ENCODE measurements at places on chromosomes 16 and 17. TPM values are rescaled to one million over a fixed set of nuclear protein-coding genes. Genes with fewer than 3 reads are reported as not detected.

DNA sequence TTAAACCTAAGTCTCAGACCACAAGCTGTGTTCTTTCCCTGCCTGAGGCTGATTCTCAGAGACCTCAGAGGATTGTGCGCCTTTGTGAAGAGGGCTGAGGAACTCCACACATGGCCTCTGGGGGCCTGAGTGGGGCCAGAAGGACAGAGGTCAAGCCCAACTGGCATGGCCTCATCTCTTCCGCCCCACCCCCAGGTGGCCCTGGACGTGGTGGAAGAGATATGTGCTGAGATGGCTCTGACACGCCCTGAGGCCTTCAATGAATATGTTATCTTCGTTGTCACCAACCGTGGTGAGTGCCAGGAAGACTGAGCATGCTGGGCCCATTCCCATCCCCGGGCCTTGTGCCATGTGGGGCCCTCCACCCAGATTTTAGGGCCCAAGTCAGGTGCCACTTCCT is 20.1 kb upstream of the ALKBH5 start:
- DNase-seq, result no peak

DNA sequence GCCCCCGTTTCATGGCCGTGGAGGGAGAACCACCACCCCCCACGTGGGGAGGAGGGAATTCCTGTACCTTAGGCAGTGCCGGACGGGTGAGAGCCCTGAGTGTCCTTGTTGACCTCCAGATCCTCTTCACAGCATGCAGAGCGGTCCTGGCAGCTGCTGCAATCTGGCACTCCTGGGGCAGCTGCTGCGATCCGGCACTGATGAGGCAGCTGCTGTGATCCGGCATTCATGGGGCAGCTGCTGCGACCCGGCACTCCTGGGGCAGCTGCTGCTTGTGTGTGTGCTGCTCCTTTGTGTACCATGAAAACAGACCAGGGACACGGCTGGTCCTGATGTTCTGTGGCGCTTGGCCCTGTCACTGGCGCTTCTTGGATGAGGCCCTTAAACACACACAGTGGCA is 12.8 kb downstream of the ZNF778 start:
- no peak for DNase-seq

DNA sequence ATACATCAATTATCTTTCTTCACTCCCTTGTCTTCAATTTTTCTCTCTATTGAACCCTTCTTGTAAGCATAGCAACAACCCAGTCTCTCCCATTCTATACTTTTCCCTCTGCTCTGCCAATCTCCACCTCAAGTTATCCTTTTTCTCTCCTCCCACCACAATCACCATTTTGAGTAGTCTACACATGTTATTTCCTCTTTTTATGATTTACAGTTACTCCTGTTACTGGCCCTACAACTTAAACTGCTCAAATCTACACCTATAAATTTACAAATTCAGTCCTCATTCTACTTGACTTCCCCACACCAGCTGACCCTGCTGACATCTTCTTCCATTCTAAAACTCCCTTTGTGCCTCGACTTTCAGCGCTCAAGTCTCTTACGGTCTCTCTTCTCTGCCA is 84.6 kb downstream of the SPAG9 start:
- DNase-seq, result no peak

- DNase-seq, result no peak
Measured at GRCh38 chr17:81516439-81516838, 3.8 kb upstream of the ACTG1 start.

DNA sequence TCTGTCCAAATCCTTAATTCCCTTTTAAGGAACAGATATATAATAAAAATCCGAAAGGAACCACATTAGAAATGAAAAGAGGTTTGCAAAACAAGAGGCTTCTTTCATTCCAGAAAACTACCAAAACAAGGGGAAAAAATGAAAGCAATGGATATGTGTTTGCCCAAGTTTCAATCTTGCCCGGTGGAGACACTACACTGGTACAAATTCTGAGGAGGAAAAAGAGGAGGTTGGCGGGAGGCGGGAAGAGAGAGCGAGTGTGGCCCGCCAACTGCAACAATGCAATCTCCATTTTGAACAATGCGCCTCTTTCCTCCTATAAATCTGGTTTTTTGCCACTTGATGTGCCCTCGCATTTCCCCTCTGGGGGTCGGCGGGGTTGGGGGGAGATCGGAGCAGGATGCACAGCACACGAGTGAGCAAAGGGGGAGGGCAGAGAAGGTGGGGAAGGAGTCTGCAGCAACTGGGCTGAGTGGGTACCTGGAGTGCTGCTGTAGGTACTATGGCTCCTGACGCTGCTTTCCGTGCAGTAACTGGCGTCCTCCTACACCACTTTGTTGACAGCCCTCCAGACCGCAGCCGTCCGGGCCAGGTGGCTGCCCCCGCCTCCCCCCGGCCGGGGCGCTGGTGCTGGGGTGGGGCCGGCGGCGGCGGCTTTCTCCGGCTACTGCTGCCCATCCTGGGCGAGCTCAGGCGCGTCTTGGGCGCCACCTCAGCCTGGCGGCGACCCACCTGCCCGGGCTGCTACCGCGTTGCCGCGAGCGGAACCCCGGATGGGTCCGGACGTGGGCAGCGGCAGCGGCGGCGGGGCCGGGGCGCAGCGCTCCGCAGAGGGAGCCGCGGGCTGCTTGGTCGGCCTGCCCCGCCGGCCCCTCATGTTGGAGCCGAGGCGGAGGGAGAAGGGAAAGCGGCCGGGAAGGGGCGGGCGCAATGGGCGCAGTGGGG is 93.8 kb upstream of the PLEKHM1 start:
- peak; percentile 38 for DNase-seq

DNA sequence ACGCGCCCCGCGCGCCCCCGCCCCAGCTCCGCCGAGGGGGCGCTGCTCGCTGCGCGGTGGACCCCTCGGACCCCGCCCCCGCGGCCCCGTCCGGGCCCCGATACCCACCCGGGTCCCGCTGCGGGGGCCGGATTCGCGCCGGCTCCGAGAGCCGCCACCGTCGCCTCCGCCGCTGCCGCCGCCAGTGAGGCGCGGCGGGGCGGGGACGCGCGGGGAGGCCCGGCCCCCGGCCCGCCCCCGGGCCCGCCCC is at the start of gene TBC1D16:
Gene TBC1D16, minus strand, starts transcription at position 186 of the 250 bp plus-strand sequence. CDS start 22,325 bp downstream, outside the sequence.
- no peak for DNase-seq

- DNase-seq, result no peak
Measured at GRCh38 chr16:29742683-29743275, 3.0 kb downstream of the C16orf54 start.

DNA sequence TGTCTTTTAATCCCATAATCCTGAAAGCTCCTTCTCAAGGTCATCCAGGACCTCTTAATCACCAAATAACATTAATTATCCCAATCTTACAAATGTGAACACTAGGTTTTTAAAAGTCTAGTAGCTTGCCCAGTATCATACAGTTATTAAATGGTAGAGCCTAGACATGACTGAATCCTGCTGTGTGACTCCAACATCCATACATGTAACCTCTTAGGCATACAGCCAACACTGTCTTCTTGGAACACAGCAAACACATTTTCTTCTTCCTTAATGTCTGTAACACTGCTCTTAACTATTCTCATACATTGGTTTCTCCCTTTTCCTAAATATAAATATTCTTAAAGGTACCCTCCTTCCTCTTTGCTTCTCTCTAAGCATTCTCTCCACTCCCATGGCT is 13.7 kb downstream of the BRIP1 start:
- DNase-seq, result no peak

GRCh38 chr17:11627301-11627940 is 29.2 kb downstream of the DNAH9 start:
- DNase-seq, result no peak

GRCh38 chr16:81449241-81449640 is 4.6 kb downstream of the CMIP start:
- DNase-seq, result no peak

- no peak for DNase-seq
Measured at GRCh38 chr17:76246080-76247066, 6.1 kb upstream of the RNF157 start.

GRCh38 chr17:17679748-17680147 is 1.5 kb upstream of the RAI1 start:
- DNase-seq, result no peak

GRCh38 chr17:77353684-77354419 is 213.1 kb downstream of the SEC14L1 start:
- DNase-seq, result peak; percentile 45

- DNase-seq, result no peak
Measured at GRCh38 chr16:10541366-10541765, 39.0 kb downstream of the EMP2 start.

DNA sequence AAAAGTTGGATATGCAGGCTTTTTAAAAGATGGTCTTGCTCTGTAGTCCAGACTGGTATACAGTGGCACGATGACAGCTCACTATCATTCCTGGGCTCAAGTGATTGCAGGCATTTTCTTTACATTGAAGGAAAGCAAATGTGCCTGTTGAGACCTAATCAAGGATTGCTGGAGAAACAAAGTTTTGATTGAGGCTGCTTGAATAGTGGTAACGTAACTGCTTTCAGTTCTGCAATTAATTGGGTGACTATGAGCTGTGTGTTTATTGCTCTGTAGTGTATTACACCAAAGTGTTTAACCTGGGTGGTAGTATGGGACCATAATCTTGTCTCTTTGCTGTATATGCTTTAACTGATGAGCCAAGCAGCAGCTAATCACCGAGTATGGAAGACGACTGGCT is 2.3 kb downstream of the UBB start:
- no peak for DNase-seq

DNA sequence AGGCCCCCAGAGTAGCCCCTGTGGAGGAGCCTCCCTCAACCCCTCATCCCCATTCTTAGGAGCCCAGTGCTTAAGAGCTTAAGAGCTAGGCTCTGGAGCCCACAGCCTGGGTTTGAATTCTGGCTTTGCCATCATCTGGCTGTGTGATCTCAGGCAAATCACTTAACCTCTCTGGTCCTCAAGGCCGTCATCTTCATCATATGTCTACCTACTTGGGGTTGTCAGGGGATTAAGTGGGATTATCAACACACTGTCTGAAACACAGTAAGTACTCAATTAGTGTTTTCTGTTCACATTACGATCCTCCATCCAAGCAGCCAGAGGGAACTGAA is 4.8 kb downstream of the SREBF1 start:
- DNase-seq, result no peak

- no peak for DNase-seq
Measured at GRCh38 chr17:81336296-81336929, 41.3 kb upstream of the SLC38A10 start.

RPL19 gene
- total RNA-seq, result 1,196 TPM

HS3ST3A1 gene
- total RNA-seq, result under 0.01 TPM

EFNB3 gene
- 0.22 TPM for total RNA-seq

ACSM2A gene
- under 0.01 TPM for total RNA-seq

Measured in lung microvascular endothelial cell (primary cell).